ENCODE measurements at places on chromosomes 13 and 19. TPM values are rescaled to one million over a fixed set of nuclear protein-coding genes. Genes with fewer than 3 reads are reported as not detected.

ZNF761 gene
- polyA plus RNA-seq: 1.5 TPM

- DNase-seq: no peak
Measured at GRCh38 chr13:46761866-46762265, 35.1 kb downstream of the ESD start.

GRCh38 chr13:29065142-29065541, 245.0 kb downstream of the MTUS2 start:
- DNase-seq: no peak

DNA sequence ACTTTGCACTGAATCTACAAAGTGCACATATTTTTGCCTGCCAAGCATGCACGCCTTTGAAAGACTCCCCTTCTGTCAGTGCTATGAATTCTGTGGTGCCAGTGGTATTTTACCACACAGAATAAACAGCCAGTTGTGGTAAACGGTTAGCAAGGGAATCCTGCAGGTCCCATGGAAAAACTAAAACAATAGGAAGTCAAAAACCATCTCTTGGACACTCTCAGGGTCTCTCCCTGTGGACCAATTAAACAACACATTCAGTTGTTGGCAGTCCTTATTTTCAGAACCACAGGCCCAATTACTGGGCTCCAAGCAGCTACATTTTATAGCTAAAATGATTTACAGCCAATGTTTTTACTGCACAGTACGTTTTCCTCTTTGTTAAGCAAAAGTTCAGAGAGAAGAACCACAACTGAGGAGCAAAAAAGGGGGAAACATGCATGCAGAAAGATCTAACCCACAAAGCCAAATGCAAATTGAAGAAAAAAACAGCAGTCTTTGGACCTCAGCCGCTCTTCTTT, 116.9 kb downstream of the KCTD12 start:
- DNase-seq: no peak

- DNase-seq: no peak
Measured at GRCh38 chr19:30900051-30900450, 449.2 kb downstream of the TSHZ3 start.

Data from psoas muscle (tissue), 8 donors.